ENCODE measurements at places on chromosomes 3 and 15.

GRCh38 chr3:47852604-47853602 lies 50.0 kb downstream of the DHX30 start:
- DNase-seq = no peak

GRCh38 chr3:38171622-38172021 lies 6.3 kb downstream of the OXSR1 start:
- DNase-seq = no peak

GRCh38 chr15:67914537-67915460 lies 75.0 kb upstream of the RNU6-1 start:
- no peak for DNase-seq

GRCh38 chr3:183148056-183148455 lies 14.5 kb downstream of the LAMP3 start:
- DNase-seq = no peak

DNA sequence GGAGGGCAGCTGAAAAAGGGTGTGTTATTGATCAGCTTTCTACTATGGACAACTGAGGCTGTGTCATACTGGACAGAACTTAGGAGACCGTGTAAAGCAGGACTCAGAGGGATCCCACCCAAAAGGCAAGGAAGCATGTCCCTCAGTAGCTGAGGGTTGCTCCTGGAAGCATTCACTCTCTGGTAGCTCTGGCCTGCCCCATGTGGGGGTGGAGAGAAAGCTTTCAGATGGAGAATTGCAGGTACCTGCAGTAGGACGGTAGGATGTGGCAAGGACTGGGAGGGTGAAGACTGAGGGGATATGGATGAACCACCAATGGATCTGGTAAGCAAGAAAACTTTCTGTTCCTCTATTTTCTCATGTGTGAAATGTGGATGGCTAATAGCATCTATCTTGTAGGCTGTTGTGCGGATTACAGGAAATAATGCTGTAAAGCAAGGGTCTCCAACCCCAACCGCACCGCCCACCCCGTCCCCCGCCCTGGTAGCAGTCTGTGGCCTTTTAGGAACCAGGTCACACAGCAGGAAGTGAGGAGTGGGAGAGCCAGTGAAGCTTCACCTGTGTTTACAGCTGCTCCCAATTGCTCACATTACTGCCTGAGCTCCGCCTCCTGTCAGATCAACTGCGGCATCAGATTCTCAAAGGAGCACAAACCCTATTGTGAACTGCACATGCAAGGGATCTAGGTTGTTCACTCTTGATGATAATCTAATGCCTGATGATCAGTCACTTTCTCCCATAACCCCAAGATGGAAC lies 157.7 kb upstream of the PROK2 start:
- no peak for DNase-seq

- DNase-seq = no peak
These were observed 37.2 kb downstream of the SLC6A6 start for GRCh38 chr3:14439501-14440167.

- no peak for DNase-seq
These were observed 254.8 kb upstream of the EOMES start for GRCh38 chr3:27976933-27977332.

GRCh38 chr3:108136561-108137459 lies 46.0 kb upstream of the CD47 start:
- DNase-seq = no peak

DNA sequence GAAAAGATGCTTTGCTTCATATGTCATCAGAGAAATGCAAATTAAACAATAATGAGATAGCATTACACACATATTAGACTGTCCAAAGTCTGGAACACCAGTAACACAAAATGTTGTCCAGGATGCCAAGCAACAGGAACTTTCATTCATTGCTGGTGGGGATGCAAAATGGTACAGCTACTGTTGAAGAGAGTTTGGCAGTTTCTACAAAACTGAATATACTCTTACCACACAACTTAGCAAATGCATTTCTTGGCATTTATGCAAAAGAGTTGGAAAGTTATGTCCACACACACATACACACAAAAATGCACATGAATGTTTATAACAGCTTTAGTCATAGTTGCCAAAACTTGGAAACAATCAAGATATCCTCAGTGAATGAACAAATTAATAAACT lies 195.2 kb upstream of the MME start:
- DNase-seq = no peak

- DNase-seq = no peak
These were observed 64.2 kb upstream of the LINGO1 start for GRCh38 chr15:77696871-77697270.

GRCh38 chr3:144032531-144033239 lies 61.1 kb downstream of the DIPK2A start:
- DNase-seq = no peak

- DNase-seq = no peak
These were observed 530.6 kb upstream of the IL12A start for GRCh38 chr3:159458010-159458409.

- DNase-seq = no peak
These were observed 11.6 kb upstream of the TFRC start for GRCh38 chr3:196093317-196094111.

- no peak for DNase-seq
These were observed 585.9 kb downstream of the OTOL1 start for GRCh38 chr3:162082516-162082915.

DNA sequence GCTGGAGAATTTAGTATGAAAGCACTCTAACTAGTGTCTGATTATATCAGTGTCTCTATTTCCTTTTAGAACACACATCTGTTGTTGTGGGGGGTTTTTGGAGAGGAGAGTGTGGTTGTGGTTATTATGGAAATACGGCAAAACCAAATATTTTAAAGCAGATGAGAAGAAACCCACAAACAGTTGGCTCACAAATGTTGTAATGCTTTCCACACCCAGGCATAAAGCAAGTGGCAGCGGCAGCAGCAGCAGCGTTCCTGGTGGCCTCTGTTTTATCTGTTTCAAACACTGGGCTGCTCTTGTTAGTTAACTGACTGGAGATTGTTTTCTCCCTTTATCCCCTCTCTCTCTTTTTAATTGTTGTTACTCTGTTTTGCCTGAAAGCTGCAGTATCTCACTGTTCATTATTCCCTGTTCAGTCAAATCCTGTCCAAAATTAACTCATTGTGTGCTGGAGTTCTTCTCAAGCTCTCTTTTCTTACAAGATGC lies 1045.5 kb upstream of the NR2F2 start:
- DNase-seq = no peak

- no peak for DNase-seq
These were observed 48.9 kb downstream of the TGFBR2 start for GRCh38 chr3:30655187-30655812.

DNA sequence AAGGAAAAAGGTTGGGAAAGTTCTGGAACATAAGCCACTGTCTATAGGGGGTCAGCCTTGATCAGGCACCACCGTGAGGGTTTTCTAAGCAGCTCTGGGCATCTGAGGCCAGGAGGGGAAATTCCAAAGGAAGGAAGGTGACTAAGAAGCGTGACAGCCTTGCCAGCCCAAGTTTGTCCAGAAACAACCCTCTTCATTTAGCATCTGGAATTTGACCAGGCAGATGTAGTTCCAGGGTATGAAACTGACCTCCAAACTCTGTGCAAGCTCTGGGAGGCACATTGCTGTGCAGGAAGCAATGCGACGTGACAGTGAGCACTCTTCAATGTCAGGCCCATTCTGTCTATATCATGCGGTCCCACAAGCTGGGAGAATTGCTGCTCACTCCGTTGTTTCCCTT lies 85.4 kb upstream of the TPM1 start:
- DNase-seq = no peak

DNA sequence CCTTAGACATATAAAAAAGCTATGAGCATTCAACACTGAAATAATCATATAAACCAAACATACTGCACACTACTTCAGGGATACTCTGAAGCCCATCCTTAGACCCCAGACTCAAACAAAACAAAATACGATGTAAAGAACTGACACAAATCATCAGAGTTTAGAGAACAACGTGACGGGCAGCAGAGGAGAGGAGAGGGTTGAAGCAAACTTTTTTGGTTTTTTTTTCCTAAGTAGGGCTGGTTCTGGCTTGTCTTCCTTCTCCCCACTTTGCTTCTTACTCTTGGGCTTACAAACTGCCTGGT lies 34.7 kb downstream of the GAP43 start:
- DNase-seq = no peak

DNA sequence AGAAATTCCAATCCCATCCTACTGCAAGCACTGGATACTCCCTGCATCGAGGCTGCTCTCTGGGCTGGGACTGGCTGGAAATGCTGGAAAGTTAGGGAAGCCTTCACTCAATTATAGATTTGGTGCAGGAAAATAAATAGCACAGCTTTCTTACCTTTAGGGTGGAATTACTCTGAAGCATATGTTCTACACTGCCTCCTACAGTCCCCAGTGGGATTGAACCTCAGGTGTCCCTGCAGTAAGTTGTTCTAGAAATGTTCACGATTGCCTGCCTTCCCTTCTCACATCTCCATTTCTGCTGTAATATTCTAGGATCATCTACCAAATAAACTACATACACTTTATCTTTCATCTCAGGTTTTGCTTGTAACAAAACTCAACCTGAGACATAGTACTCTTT lies 536.7 kb upstream of the LMCD1 start:
- no peak for DNase-seq

- no peak for DNase-seq
These were observed 858.8 kb downstream of the FHIT start for GRCh38 chr3:60392501-60392900.

GRCh38 chr15:100696452-100696851 lies 94.1 kb downstream of the ASB7 start:
- no peak for DNase-seq

DNA sequence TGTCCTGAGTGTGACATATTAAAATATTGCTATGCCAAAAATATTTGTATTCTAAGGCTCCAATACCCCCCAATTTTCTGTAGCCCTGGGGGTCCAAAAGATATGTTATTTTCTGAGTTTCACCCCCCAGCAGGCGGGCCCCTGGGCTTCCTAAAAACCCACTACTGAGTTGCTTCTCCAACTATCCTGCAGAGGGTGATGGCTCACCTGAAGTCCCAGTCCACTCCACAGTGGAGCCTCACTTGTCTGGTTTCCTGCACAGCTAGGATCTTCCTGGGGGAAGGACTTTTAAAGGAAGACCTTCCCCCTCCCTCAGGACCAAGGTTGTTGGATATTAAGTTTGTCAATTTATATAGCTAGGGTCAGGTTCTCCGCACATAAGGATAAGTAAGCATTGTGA lies 1181.4 kb downstream of the ROBO2 start:
- DNase-seq = no peak

- DNase-seq = no peak
These were observed 49.6 kb upstream of the ICE2 start for GRCh38 chr15:60528530-60528929.

DNA sequence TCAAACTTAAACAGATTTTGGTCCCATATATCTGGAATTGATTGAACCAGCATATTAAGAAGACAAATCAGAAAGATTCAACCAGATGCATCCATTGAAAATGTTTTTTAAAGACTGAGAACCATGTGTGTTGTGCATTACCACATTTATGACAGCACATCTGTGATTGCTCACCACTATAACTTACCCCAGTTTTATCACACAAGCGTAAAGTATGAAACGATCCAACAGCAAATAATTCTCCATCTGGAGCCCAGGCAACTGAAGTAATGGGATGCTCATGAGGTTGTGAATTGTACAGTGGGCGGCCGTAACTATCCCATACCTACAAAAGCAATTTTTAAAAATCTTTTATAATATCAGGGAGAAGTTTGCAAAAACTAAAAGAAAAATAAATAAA lies 43.2 kb downstream of the IFT80 start:
- DNase-seq = no peak

GRCh38 chr3:56799251-56799882 lies 2.4 kb downstream of the ARHGEF3 start:
- DNase-seq = peak; percentile 49

- DNase-seq = no peak
These were observed 13.3 kb downstream of the ADAMTS7 start for GRCh38 chr15:78797951-78798350.

GRCh38 chr3:127025456-127025855 lies 42.5 kb downstream of the PLXNA1 start:
- no peak for DNase-seq

DNA sequence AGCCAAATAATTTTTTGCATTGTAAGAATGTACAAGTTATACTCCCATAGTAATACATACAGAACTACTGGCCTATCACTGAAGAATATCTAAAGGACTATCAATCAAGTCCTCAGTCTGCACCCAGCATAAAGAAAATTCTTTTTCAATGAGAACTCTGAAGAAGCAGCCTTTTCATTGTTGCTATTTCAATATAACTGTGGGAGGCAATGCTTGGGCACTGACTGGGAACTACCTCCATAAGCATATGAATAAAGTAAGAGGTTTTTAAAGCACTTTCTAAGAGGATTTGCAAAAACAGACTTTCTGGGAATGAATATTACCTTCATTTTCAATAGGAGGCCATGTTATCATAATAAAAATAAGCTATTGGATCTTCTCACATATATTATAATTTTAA lies 24.6 kb upstream of the NECTIN3 start:
- DNase-seq = no peak

- DNase-seq = no peak
These were observed 13.4 kb upstream of the GHSR start for GRCh38 chr3:172461530-172462138.

- no peak for DNase-seq
These were observed 493.8 kb upstream of the NECTIN3 start for GRCh38 chr3:110577854-110578253.

- no peak for DNase-seq
These were observed 396.4 kb downstream of the SHQ1 start for GRCh38 chr3:72451841-72452240.

GRCh38 chr3:11698326-11699082 lies 54.8 kb upstream of the VGLL4 start:
- no peak for DNase-seq

DNA sequence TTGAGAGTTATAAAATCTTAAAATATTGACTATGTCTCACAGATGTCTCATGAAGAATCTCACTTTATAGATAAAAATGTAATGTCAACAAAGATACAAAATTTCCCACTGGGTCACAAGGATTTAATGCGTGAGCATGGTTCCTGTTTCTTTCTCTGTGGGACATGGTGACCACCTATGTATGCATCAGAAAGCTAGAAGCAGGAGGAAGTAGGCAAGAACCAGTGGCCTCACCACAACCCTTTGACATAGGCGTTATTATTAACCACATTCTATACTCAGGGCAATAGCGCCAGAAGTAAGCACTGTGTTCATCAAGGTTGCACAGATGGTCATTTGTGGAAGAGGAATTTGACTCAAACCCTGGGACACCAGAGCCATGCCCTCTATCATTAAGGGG lies 11.7 kb upstream of the ADAMTS17 start:
- DNase-seq = no peak

GRCh38 chr15:51492528-51492927 lies 130.0 kb downstream of the DMXL2 start:
- DNase-seq = no peak

GRCh38 chr15:100934726-100935125 lies 15.6 kb downstream of the LRRK1 start:
- DNase-seq = no peak

DNA sequence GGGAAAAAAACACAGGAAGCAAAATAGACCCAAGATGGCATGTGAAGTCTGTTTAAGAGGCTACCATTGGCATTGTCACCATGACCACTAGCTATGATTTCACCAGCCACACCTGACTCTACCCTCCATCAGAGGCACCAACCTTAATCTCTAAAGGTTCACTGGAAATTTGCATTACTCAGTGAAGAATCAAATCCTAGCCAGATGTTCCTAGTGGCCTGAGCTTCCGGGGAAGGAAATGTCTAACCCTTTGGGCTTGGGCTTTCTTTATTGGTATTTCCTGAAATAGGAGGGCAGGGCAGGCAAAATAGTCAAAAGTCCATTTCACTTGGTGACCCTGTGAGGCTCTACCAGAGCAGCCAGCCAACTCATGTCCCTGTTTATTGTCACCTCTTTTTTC lies 110.9 kb upstream of the PHLDB2 start:
- DNase-seq = no peak

GRCh38 chr3:149145974-149146373 lies 16.5 kb downstream of the HPS3 start:
- DNase-seq = no peak

Data from HCT116 (cell line).